ENCODE measurements at places on chromosomes 4 and X.

GRCh38 chrX:22486296-22486695 is 213.6 kb downstream of the CBLL2 start:
- DNase-seq = no peak

GRCh38 chrX:20527558-20528011 is 260.9 kb upstream of the RPS6KA3 start:
- DNase-seq = no peak

GRCh38 chr4:163486321-163486720 is 8.2 kb upstream of the TMA16 start:
- no peak for DNase-seq

GRCh38 chr4:99714179-99714578 is 56.6 kb upstream of the C4orf54 start:
- no peak for DNase-seq

DNA sequence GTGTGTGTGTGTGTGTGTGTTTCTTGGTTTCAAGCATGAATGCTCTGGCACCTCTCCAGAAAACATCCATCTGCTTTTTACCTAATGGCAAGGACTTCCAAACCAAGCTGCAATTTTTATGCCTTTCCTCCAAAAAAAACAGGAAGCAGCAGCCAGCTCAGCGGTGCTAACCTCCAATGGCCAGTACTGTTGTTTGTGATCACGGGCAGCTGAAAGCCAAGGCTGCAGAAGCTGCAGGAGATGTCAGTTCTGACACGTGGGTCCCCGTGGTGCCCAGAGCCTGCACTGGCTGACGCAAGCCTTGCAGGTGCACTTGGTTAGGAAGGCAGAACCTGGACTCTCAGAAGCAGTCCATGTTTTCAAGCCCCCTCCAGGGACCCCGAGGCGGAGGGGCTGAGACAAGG is 313.6 kb upstream of the DDX53 start:
- DNase-seq = no peak

DNA sequence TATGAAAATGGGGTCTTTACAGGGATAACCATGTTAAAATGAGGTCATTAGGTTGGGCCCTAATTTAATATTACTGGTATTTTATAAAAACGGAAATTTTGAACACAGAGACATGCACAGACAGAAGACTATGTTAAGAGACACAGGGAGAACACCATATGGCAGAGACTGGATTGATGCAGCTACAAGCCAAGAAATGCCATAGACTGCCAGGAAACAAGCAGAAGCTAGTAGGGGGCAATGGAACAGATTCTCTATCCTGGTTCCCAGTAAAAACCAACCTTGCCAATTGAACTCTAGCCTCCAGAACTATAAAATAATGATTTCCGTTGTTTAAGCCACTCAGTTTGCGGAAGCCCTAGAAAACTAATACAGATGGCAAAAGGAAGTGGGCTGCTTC is 6.6 kb upstream of the GUF1 start:
- no peak for DNase-seq

GRCh38 chr4:84215217-84215616 is 283.9 kb downstream of the NKX6-1 start:
- DNase-seq = no peak

Data from stimulated activated CD8-positive, alpha-beta memory T cell treated with anti-CD3 and anti-CD28 coated beads, Interleukin-4, amount 100 ng/mL, for 4 hours (primary cell).